CD4-positive, alpha-beta T cell treated with Interleukin-4 for 1 hour (primary cell): ENCODE measurements at places on chromosomes 16 and 17.
A peak's percentile ranks its signal among the peaks of the same experiment; 100 is the strongest.

DNA sequence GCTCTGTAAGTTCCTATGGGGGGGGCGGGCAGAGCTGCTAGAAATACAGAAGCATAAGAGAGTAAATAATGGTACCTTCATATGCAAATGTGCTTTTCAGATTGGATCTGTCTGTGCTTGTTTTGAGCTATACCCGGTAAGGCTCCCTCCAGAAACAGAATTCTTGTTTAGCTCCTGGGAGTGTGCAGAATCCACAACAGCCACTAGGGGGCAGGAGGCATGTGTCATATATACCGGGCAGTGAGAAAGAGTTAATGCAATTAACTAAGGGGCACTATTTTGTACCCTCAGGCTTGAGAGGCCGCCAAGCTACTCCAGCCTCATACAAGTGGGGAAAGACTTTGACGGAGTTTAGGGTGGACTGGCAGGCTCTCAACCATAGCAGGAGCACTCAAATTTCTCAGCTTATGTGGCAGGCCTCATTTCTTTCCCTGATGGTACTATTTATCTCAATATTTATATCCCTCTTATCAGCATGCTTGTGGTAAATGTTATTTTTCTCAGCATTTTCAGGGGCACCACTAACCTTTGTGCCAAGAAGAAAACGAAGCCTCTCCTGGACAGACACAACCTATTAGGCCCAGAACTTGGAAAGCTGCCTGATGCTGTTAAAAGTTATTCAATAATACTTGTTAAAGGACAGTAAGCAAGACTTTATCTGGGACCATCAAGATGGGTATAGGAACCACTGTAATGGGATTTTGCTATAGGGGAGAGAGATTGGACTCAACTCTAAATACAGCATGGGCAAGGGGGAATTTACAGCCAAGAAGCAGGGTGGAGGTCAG is 10.7 kb upstream of the CENPV start:
- peak; percentile 79 for DNase-seq

DNA sequence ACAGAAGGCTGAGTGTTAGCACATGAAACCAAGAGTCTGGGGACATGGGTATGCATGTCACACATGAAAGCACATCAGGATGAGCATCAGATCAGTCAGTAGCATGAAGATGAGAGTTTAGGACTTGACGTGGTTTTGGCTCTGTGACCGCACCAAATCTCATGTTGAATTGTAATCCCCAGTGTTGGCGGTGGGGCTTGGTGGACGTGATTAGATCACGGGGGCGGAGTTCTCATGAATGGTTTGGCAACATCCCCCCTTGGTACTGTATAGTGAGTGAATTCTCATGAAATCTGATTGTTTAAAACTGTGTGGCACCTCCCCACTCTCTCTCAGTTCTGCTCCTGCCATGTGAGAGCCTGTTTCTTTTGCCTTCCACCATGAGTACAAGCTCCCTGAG is 46.4 kb downstream of the CNGB1 start:
- DNase-seq = no peak

DNA sequence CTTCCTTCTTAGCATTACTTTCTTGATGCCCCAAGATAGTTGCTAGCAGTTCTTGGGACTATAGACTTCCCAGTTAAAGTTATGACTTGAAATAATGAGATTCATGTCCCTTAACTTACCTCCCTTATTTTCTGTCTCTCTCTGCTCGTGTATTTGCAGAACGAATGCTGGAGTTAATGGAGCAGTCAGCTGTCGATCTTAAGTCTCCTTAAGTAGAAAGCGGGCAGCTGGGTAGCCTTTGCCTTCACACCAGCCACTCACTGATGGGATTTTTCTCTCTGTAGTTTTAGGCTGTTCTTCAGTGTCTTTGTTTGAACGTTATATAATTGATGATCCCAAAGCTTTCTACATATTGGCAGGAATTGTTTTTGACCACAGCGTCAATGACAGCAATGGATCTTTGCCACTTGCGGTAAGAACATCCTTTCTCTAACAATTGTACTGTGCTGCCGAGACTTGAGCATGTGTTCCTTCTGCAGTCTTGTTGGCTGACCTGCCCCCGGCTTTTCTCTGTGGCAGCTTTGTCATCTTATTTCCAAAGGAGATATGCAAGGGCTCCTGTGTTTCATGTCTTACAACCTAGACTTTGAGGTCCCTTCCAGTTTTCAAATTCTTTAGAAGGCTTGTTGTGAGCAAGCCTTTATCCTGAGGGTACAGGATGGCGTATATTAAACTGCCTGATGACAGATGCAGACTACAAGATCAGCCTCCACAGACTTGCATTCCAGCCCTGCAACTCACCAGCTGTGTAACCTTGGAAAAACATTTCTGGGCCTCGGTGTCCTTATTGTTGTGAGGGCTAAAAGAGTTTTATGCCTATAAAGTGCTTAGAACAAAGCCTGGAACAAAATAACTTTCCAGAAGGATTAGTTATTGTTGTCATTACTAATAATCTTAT is 25.1 kb upstream of the ABCA3 start:
- no peak for DNase-seq

GRCh38 chr17:59342681-59343131 is 11.3 kb downstream of the YPEL2 start:
- no peak for DNase-seq

DNA sequence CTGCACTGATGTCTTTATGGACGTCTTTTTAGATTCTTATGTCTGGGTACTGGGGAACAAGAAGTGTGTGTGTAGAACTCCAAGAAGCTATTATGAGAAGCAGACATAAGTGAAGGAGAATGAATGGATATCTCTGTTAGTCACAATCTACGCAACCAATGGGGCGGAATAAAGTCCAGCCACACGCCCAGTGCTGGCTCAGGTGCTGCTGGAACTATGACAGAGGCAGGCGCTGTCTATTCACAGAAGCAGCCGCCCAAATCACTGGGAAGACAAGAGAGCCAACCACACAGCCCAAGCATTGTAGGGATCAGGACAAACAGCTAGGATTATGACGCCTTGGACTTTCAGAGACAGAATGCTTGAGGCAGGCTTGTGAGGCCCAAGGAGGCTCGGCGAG is 43.9 kb upstream of the ICAM2 start:
- DNase-seq = no peak

DNA sequence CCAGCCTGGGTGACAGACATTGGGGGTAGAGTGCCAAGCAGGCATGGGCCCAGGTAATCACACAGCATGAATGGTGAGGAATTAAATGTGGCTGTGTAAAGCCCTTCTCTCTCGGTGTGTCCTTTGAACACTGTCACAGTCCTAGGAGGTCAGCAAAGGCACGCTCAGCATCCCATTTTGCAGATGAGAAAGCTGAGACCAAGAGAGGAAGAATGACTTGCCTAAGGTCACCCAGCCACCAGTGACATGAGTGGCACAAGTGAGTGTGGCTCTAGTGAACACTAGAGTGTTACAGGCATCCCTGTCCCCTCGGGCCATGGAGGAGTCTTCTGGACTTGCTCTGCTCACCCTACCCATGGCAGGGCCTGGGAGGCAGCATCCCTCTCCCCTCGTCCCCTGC is 10.7 kb downstream of the CTF1 start:
- no peak for DNase-seq

DNA sequence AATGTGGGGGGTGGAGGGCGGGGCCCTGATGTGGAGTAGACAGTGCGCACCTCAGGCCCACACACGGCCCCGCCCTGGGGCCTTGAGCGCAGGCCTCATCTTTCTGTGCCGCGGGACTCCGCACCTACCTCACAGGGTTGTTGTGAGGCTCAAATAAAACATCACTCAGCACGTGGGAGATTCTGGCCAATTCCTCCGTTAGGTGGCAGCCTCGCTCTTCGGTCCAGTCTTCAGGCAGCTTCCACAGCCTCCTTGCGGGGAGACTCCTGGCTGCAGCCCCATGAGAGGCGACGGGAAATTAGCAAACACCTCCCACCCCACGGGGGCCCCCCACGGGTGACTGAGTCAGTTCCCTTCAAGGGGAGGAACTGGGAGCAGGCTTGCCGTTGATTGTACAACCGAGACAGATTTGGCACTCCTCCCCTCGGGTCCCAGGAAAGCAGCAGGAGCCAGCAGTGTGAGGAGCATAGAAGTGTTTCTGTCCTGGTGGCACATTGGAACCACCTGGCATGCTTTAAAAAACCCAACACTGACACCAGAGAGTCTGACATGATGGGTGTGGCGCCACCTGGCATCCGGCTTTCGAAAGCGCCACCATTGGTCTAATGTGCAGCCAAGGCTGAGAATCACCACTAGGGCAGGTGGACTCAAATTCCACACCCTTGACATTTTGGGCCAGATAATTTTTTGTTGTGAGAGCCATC is 7.6 kb downstream of the MRM1 start:
- DNase-seq = no peak

GRCh38 chr16:30615358-30616091 is 5.3 kb upstream of the ZNF689 start:
- DNase-seq = peak; percentile 72

- no peak for DNase-seq
These were observed 74.7 kb upstream of the RPH3AL start for GRCh38 chr17:427327-427726.

DNA sequence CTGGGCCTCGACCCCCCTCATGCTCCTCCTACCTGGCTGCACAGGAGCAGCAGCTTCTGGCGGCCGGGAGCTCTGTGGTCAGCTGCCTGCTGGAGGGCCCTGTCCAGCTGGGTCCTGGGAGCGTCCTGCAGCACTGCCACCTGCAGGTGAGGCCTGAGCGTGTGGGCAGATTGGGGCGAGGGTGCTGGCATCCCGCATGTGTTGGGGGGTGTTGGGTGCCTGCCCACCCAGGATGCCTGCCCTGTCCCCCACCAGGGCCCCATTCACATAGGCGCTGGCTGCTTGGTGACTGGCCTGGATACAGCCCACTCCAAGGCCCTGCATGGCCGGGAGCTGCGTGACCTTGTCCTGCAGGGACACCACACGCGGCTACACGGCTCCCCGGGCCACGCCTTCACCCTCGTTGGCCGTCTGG is 16.5 kb downstream of the FCSK start:
- DNase-seq = no peak

GRCh38 chr17:79661292-79662041 is 50.6 kb upstream of the RBFOX3 start:
- no peak for DNase-seq

DNA sequence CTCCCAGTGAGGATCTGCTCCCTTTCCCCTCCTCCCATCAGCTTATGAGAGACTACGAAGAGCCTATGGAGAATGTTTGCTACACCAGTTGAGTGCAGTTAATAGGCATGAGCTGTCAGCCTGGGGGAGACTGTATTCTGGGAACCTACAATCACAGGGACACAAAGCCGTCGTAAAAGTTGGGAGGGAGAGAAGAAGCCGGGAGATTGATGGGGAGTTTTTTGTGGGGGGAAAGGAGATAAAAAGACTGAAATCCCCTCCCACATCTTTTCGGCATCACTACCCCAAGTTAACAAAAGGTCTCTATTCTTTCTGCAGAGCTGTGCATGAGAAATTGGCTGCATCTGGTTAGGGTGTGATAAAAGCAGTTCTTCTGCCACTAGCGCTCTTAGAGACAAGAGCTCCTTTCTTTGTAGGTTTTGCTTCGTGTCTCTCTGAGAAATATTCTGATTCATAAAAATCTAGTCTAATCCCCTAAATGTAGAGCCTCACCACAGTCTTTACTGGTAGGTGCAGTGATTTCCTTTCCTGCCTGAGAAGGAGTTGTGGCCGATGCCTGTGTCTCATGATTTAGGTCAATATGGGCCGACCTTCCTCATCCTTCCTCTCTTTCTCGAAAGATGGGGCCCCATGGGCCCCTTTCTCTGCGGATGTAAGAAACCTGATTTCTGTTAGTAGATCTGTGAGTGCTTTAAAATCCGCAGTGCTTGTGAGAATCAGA is 77.4 kb downstream of the BPTF start:
- DNase-seq = no peak

GRCh38 chr16:7419441-7419840 is 86.8 kb downstream of the RBFOX1 start:
- no peak for DNase-seq

GRCh38 chr17:1765576-1765975 is 3.7 kb downstream of the SERPINF1 start:
- no peak for DNase-seq

- no peak for DNase-seq
These were observed 304.5 kb downstream of the HAPSTR1 start for GRCh38 chr16:9395958-9396359.

GRCh38 chr17:41667280-41668041 is 21.2 kb upstream of the EIF1 start:
- no peak for DNase-seq

- no peak for DNase-seq
These were observed 500.7 kb upstream of the HSBP1 start for GRCh38 chr16:83306961-83307593.

DNA sequence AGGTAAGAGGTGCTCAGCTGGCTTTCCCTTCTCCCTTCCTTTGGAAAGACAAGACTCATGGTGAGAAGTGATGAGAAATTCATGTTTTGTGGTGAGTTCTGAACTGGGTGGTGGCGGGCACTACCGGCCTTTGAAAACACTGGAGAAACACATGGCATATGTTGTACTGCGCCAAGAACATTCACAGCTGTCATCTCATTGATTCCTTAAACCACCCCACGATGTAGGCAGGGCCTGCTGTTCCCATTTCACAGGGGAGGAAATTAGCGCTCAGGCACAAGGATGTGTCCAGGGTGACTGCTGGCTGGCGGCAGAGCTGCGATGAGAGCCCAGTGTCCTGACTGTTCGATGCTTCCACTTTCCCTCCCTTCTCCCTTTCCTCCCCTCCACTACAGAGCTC is 1.6 kb upstream of the DOC2B start:
- no peak for DNase-seq

- DNase-seq = no peak
These were observed 8.0 kb upstream of the DRC7 start for GRCh38 chr16:57686577-57686976.

GRCh38 chr16:62963846-62964245 is 927.6 kb upstream of the CDH8 start:
- DNase-seq = no peak

GRCh38 chr17:10640475-10640874 is 16.6 kb downstream of the MYH3 start:
- DNase-seq = no peak

DNA sequence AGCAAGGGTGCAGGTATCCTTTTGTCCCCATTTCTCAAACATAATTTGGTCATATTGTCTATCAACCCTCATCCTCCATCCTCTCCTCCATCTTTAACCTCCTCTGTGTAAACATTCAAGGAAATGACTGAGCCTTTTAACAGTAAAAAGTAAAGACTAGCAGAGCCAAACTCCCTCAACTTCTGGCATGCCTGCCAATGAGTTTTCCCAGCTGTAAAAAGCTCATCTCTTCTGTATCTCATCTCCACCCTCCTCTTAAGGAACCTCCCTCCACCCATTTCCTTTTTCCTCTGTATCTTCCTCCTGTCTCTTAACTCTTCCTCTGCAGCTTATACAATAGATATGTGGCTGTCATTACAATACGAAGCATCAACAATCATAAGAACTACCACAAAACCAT is 76.9 kb upstream of the PSMD7 start:
- DNase-seq = no peak

- no peak for DNase-seq
These were observed 234.1 kb upstream of the IRX5 start for GRCh38 chr16:54696522-54696921.
